T1000 (cell line): ENCODE measurements at places on chromosomes 2 and 18.

DNA sequence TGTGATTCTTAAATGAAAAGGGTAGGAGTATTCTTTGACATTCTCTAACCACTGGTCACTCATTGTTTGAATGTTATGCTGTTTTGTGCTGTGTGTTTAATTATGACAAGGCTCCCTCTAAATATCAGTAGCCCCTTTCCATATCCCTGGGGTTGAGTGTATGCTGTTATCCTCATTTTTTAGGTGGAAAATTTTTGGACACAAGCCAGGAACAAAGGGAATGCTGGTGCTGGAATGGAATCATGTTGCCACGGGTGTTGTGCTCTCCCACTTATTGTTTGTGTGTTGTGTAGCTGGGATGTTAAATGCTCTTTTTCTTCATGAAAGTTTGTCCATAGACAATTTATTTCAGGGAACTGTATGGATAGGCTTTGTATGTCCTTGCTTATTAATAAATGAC is 43.3 kb downstream of the ZNF532 start:
- DNase-seq: no peak

DNA sequence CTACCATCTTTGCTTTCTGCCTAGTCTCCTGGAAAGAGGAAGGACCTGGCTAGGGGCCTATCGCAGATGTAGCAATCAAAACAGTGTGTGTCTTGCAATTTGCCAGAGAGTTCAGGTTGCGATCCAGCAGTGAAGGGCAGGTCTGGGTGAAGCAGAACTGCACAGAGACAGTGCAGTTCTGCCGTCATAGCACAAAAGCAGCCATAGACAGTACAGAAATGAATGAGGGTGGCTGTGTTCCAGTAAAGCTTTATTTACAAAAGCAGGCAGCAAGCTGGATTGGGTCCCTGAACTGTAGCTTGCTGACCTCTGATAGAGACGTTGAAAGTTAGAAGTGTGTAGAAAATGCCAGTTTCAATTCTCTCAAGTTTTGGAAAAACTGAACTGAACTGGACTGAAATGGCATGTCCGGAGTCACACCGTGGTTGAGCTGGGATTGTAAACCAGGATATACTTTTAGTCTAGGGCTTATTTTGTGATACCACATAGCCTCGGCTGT is 186.8 kb downstream of the LTBP1 start:
- no peak for DNase-seq

GRCh38 chr2:226862623-226863022 is 26.8 kb downstream of the RHBDD1 start:
- no peak for DNase-seq

DNA sequence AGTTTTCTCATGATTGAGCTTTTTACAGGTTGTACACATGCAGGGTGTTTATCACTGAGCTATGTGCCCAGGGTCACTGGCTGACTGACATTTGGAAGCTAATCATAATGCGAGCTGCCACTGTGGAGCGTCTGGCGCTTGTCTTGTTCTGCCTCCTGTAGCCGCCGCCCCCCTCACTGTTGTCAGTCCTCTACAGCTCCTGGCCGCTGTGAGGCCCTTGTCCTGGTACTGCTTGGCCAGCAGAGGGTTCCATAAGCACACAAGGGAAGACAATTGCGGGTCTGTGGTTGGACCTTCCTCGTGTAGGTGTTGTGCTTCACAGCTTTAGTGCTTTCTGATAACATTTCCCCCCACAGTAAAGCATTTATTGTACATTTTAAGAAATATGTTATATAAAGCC is 105.6 kb upstream of the LDLRAD4 start:
- no peak for DNase-seq

DNA sequence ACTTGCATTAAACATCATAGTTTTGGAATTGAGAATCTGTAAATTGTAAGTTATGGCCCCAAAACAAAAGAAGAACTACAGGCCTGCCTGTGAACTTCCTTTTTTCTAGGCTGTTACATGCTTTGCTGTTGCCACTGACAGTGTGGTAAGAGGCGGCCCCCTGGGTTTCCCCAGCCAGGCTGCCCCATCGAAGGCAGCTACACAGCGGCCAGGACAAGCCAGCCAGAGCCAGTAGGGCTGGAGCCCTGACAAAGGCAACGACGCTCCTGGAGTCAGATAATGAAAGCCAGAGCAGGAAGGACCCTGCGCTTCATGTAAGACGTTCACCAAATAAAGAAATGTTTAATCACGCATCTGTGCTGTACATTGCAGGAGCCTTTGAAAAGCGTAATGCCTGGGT is 55.0 kb downstream of the ANKRD44 start:
- no peak for DNase-seq

DNA sequence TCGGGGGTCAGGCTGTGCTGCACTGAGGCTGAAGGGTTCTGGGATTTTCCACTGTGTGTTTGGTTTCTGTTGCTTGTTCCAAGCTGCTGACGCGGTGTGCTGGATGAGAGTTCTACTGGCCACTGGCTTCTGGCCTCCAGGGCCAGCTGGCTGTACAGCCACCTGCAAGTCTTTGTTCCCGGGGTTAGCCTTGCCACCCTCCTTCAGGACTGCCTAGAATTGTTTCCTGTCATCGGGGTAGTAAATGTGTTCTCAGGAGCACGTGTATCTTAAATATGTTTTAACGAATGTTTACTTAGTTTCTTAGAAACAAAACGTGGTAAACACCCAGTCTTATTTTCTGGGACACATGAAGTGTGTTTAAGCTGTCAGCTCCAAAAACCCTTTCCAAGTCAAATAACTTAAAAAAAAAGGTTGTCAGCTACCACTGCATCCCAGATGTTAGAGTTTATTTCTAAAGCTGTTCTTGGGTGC is 231.2 kb downstream of the AGAP1 start:
- no peak for DNase-seq

DNA sequence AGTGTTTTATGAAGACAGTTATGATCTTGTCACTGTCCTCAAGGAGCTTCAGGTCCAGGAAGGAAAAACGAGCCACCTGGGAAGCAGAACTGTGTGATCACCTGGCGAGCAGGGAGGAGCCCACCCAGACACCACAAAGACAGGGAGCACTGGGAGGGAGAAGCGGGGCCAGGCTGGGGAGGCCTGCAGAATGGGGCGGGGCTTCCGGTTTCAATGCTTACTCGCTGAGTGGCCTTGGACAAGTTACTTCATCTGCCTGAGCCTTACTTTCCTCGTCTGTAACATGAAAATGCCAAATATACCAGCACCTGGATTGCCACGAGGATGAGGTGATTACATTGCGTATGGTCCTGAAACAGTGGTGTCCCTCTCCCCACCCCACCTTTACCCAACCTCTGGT is 227.5 kb downstream of the ANKRD30B start:
- no peak for DNase-seq

- DNase-seq: no peak
Observed at GRCh38 chr2:107685421-107685986, 141.2 kb upstream of the RGPD4 start.

DNA sequence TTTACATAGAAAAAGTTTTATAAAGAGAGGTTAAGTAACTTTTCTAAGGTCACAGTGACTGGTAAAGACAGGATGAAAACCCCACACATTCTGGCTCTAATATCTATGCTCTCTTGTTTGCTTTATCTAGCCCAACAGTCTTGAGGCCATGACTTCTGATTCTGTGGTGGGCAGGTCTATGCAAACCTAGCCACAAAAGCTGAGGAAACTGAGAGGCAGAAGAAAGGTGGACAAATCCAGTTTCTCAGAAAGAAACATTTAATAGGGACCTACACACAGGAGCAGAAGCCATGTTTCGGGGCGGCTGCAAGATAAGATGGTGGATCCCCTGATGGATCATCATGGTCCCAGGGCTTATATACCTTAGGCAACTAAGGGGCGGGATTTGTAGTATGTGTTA is 21.8 kb downstream of the HSPD1 start:
- DNase-seq: no peak

DNA sequence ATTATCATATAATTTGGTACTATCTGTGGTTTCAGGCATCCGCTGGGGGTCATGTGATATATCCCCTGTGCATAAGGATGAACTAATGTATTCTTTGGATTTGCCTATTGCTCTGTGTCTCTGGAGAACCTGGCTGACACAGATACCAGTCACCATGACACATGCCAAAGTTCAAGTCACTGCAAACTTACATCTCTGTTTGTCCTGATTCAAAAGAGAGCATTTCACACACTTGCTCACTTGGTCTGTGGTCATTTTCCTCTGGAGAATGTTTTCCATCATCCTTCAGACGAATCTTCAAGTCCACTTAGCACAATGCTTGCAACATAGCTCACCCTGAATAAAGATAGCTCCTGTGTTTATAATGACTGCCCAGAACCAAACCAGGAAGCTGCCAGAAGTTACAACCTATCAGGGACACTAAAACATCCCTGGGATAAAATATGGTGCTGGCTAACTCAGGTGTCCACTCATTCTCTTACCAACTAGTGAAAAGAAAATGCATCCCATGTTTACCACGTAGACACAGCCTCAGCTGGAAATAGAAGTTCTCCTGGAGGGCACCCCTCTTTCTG is 18.1 kb downstream of the SULT1C3 start:
- peak; percentile 11 for DNase-seq

DNA sequence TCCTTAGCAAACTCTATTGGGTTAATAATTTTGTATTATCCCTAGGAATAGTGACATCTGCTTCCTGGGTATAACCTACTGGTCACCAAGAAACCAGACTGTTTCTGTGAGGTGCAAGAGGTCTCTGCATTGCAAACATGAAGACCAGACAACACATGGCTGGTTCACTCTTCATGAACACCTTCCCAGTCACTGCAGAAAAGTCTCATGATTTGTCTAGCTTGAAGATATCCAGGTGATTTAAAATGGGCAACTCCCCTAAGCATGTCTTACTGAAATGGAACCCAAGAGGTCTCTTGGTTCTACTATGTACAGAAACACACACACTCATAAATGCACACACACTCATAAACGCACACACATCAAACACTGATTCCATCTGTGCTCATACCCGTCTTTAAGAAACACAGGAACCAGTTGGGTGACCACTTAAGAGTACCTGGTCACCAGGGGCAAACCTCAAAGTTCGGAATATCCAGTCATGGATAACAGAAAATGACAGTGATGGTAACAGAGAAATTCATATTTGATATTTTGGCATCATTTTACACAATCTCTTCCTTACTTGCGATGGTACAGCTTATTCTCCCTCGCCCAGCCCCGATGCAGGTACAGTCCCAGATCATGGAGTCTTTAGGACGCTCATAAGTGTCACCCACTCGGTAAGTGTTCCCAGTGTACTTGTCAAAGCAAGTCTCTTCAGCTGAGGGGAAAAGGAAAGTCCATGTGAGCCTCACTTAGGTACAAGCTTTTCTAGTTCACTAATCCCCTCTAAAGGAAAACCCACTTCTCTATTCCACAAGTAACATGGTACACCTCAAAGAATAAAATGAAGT is 2.9 kb downstream of the FN1 start:
- DNase-seq: no peak
